NCI-H1105 (cell line): ENCODE measurements at places on chromosomes 4 and X.

DNA sequence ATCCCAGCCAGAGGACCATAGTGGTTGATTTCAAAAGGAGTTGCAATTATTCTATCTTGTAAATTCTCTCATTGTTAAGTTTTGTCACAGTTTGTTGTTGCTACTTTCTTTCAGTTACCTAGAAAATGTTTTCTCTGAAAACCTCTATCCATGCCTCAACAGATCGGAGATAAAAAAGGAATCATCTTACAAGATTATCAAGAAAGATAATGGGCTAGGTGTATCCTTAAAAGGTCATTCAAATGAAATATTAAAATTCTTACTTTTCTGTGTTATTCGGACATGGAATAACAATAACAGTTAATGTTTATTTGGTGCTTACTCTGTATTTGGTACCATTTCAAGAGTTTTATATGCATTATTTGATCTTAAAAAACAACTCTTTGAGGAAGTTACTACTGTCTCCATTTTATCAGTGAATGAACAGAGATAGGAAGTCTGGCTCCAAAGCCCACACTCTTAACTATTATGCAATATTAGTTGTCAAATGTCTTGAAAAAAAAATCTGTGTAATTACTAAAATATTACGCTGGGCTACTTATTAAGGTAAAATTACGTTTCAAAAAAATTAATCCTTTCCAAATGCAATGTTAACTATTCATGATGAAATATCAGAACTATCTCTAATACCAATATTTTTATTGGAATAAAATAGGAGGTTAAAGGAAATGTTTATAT, 97.5 kb downstream of the SNCA start:
- no peak for DNase-seq

DNA sequence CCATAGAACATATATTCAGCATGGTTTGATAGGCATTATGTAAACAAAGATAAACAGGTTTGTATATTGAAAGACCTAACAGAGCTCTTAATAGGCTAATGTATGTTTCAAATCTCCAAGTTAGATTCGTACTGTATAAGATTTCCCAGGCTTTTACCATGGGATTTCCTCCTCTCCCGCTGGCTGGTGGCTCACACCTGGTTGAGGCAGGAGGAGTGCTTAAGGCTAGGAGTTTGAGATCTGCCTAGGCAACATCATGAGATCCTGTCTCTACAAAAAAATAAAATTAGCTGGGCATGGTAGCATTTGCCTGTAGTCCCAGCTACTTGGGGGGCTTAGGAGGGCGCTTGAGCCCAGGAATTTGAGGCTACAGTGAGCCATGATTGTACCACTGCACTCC, 5.4 kb downstream of the CPE start:
- no peak for DNase-seq

DNA sequence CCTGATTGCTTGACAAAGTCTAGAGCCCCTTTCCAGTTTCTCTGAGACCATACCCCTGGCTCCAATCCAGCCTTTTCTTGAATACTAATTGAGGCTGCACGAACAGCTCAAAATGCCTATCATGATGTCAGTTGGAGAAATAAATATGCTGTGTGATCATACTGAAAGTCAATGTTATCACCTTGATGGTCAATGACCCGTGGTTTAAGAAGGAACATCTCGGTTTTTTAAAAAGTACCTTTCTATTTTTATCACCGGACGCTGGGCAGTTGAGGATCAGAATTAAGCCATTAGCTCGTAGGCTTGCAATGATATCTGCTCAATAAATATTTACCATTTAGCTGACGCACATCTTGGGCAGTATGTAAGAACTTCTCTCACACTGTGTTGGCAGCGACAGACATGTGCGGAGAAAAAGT, 852 bp upstream of the WDR44 start:
- DNase-seq, result peak; percentile 13

DNA sequence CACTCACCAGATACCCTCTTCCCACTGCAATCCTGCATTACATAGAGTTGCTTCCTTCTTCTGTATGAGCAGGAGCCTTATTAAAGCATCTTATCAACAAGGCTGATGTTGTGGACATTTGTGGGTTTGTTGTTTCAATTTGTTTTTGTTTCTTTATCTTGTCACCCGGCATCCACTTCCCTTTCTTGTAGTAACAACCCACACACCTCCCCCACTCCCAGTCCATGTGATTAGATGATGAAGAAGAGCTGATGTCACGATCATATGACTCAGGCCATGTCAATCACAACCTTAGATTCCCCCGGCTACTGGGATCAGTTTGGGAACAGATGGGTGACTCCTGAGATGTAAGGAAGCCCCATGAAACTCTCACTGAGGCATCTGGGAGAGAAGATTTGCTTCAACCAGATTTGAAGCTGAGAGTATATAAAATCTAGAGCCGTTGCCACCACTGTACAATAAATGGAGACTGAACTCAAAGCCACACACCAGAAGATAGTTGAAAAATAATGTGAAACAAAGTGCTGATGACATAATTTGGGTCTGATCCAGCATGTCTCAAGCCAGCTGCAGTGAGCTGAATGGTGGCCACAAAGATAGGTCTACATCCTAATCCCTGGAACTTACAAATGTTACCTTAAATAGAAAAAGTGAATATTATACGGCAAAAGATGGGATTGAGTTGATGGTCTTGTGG, 34.1 kb upstream of the SRD5A3 start:
- no peak for DNase-seq

GRCh38 chrX:24150898-24151297, 1.4 kb downstream of the ZFX start:
- DNase-seq, result no peak

GRCh38 chr4:80334568-80334967, 962 bp upstream of the CFAP299 start:
- no peak for DNase-seq

DNA sequence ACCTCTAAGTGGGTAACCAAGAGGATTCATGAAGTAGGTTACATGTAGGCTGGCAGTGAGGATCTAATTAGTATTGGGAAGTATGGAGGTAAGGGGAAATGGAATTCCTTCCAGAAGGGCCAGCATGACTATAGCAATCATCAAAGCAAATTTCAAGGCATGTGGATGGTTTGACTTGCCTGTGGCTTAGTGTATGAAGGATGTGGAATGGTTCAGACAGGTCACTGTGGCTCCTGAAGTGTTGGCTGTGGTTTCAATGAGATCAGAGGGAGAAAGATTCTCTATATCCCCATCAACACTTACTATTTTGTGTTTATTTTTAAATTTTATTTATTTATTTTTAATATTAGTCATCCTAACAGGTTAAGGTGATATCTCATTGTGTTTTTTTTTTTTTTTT, 121.6 kb upstream of the TBC1D9 start:
- DNase-seq, result no peak

GRCh38 chr4:26476545-26476944, 13.7 kb downstream of the CCKAR start:
- DNase-seq, result no peak

GRCh38 chrX:119290476-119290875, 54.4 kb downstream of the PGRMC1 start:
- no peak for DNase-seq

GRCh38 chr4:114866901-114867670, 246.3 kb downstream of the NDST4 start:
- no peak for DNase-seq

GRCh38 chrX:84666086-84666485, 163.8 kb upstream of the HDX start:
- no peak for DNase-seq

DNA sequence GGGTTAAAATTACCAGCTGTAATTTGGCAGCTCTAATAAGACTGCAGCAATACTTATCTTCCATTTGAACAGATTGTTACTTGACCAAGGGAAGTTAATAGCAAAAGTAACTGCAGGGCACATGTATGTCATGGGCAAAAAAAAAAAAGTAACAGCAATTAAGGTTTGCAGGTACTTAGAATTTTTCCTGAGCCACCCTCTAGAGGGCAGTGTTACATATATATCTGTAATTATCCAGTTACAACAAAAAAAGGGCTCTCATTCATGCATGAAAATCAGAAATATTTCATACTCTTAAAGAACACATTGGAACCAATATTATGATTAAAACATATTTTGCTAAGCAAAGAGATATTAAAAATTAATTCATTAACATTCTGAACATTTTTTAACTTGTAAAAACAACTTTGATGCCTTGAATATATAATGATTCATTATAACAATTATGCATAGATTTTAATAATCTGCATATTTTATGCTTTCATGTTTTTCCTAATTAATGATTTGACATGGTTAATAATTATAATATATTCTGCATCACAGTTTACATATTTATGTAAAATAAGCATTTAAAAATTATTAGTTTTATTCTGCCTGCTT, 25.1 kb downstream of the XIAP start:
- DNase-seq, result peak; percentile 21

DNA sequence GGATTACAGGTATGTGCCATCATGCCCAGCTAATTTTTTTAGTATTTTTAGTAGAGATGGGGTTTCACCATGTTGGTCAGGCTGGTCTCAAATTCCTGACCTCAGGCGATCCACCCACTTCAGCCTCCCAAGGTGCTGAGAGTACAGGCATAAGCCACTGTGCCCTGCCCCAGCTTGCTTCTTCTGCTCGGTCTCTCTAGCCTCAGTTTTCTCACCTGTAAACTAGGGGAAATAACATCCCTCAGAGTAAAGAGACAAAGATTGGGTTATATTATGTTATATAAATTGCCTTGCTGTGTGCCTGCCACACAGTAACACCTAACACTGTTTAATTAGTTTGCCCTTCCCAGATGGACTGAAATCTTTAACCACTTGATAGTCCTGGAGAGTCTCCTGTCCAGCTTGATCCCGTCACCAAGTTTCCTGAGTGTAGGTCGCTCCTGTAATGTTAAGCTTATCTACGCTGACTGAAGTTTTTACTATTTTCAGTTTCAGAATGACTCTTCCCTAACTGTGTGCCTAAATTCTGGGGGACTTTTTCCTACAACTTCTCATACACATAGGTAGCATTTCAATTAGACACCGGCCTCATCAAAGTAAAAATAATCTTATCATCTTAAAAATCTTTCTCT, 412.7 kb upstream of the TENM3 start:
- DNase-seq, result no peak

GRCh38 chr4:17060230-17060629, 161.8 kb upstream of the LDB2 start:
- no peak for DNase-seq

GRCh38 chrX:133789829-133790228, 195.6 kb downstream of the GPC3 start:
- no peak for DNase-seq

- no peak for DNase-seq
Measured at GRCh38 chr4:54032558-54033135, 31.8 kb downstream of the CHIC2 start.

DNA sequence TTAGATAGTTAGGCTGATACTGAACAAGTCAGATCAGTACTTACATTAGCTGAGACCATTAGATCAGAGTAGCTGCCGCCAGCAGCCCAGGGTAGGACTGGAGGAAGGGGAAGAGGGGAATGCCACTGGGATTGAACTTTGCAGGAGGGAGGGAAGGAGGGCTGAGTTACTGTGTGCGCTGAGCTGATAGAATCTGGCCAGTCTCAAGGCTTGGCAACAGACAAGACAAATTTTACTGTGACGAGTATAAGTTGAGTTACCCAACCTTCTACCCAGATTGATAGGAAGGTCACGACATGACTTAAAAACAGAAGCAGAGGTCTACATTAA, 372.1 kb downstream of the OPHN1 start:
- no peak for DNase-seq

- DNase-seq, result no peak
Measured at GRCh38 chr4:137283737-137284136, 248.6 kb downstream of the PCDH18 start.

GRCh38 chr4:60314416-60314815, 885.7 kb upstream of the ADGRL3 start:
- no peak for DNase-seq

- peak; percentile 39 for DNase-seq
Measured at GRCh38 chr4:40923316-40924095, 173.8 kb downstream of the NSUN7 start.

DNA sequence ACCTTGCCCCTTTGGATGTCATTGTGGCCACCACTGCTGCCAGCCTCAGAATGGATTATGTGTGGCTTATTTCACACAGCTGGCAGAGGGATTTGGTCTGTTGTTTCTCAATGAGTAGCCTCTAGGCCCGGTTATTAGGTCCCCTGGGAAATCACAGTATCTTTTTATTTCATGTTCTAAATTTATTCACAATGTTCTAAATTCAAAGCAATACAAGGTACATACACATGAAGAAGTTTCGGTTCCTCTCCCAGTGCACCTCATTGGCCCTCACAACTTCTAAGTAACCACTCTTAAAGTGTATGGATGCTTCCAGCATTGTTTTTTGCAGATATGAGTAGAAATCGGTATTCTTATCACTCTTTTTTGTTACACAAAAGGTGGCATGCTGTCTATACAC, 262.7 kb downstream of the RCHY1 start:
- no peak for DNase-seq

DNA sequence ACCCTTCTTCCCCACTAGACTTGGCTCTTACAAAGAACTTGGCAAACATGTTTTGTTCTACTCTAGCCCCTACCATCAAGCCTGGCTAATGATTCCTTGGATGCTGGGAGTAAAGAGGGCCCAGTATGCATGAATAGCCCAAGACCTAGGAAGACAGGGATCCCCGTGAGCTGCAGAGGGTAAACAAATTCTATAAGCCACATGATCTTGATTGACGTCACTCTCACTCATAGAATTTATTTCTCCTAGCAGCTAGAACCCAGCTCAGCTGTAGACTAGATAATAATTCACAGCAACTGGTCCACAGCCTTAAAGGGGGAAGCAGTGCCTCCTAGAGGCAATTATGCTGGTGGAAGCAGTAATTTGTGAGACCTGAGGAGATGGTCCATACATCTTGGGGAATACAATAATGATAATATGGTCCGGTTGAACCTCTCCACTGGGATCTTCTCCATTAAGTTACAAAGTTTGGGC, 16.1 kb upstream of the USO1 start:
- no peak for DNase-seq

DNA sequence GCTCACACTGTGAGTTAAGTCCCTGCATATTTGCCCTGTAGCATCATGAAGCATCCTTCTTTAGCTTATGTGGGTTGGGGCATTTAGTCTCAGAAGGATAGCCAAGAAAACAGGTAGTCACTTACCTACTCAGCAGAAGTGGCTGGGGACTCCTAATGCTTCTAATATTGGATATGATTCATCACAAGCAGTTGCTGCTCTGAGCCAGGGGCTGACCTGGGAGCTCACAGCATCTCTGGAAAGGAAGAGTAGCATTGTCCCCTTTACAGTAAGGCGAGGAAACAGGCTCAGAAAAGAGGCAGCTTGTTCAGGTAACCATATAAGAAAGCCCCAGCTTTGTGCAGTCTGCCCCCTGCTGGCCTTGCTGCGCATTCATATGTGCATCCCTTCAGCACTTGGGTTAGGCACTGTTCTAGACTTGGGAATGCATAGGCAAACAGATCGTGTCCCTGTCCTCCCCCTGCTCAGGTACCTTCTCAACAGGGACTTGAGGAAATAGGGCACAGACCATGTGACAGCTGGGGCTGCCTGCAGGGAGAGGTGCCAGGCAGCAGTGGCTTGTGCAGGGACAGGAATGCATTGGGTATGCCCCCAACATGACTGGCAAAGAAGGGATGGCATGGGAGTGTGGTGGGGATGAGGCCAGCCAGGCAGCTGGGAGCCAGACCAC, 35.7 kb upstream of the TBC1D14 start:
- DNase-seq, result peak; percentile 4
